ENCODE measurements at places on chromosomes 3 and 15. TPM values are rescaled to one million over a fixed set of nuclear protein-coding genes. Genes with fewer than 3 reads are reported as not detected.

- no peaks in the 10 kb centered on the region for H3K27me3 ChIP-seq
- H3K36me3 ChIP-seq, result no peaks in the 10 kb centered on the region
- H3K4me3 ChIP-seq, result no peak overlapping the region
- no peaks in the 10 kb centered on the region for H3K4me1 ChIP-seq
Measured at GRCh38 chr3:25074149-25074548, 353.9 kb upstream of the RARB start.

FOXL2NB gene
- total RNA-seq, result not detected

GRCh38 chr3:46867550-46867898 lies 4.3 kb upstream of the MYL3 start:
- DNase-seq, result no peak
- H3K27ac ChIP-seq, result no peak overlapping the region
- no peaks in the 10 kb centered on the region for H3K4me1 ChIP-seq
- no peaks in the 10 kb centered on the region for H3K36me3 ChIP-seq
- H3K4me3 ChIP-seq, result no peak overlapping the region

SYNPR gene
- not detected for total RNA-seq

GRCh38 chr3:11954312-11954934 lies 49.8 kb upstream of the SYN2 start:
- H3K27ac ChIP-seq, result no peak overlapping the region
- no peak overlapping the region for H3K4me3 ChIP-seq
- H3K27me3 ChIP-seq, result peaks cover 9% of the 10 kb centered on the region
- H3K36me3 ChIP-seq, result no peaks in the 10 kb centered on the region
- no peak for DNase-seq
